ENCODE measurements at places on chromosomes 2 and 18. TPM values are rescaled to one million over a fixed set of nuclear protein-coding genes. Genes with fewer than 3 reads are reported as not detected.

DNA sequence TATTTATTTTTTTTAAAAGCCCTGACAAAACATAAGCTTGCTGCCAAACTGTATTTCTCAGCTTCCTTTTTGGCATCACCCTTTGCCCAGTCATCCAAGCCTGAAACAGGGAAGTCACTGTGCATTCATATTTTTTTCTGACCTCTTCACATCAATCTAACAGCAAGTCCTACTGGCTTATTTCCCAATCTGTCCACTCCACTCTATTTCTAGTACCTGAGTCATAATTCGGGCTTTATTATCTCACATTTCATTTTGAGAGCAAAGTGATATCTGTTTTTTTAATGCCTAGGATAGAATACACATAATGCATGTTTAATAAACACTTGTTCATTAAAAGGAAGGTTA is 5.1 kb downstream of the HNMT start:
- H3K36me3 ChIP-seq: no peaks in the 10 kb centered on the region
- no peak overlapping the region for H3K4me3 ChIP-seq
- no peaks in the 10 kb centered on the region for H3K27me3 ChIP-seq
- peak overlapping the region; percentile 58 for H3K27ac ChIP-seq

- no peaks in the 10 kb centered on the region for H3K36me3 ChIP-seq
- peak; percentile 72 for DNase-seq
- H3K4me1 ChIP-seq: peaks cover 4% of the 10 kb centered on the region
- no peaks in the 10 kb centered on the region for H3K27me3 ChIP-seq
- peak overlapping the region; percentile 90 for H3K27ac ChIP-seq
Measured at GRCh38 chr2:213152065-213152794, 818 bp upstream of the IKZF2 start.

DNA sequence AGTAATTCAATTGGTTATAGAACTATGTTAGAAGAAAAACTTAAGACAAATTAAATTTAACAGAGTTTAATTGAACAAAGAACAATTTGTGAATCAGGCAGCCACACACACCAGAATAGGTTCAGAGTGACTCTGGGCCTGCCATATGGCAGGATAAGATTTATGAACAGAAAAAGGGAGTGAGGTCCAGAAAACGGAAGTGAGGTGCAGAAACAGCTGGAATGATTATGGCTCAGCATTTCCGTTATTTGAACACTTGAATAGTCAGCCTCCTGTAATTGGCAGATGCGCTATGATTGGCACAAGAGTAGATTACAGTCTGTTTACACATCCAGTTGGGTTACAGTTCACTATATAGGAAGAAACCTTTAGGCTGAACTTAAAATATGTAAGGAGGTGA is 99.0 kb downstream of the MBD2 start:
- H3K27me3 ChIP-seq: no peaks in the 10 kb centered on the region
- no peaks in the 10 kb centered on the region for H3K36me3 ChIP-seq
- H3K4me3 ChIP-seq: no peak overlapping the region

GRCh38 chr2:232327105-232328031 is 51.2 kb upstream of the ALPP start:
- peak; percentile 85 for DNase-seq
- no peaks in the 10 kb centered on the region for H3K36me3 ChIP-seq
- no peak overlapping the region for H3K27ac ChIP-seq
- H3K27me3 ChIP-seq: no peaks in the 10 kb centered on the region
- peaks cover 6% of the 10 kb centered on the region for H3K4me1 ChIP-seq
- H3K4me3 ChIP-seq: no peak overlapping the region

The C1GALT1C1L gene
- polyA plus RNA-seq: 2.6 TPM

GRCh38 chr2:1156531-1156930 is 205.9 kb downstream of the SNTG2 start:
- no peak overlapping the region for H3K4me3 ChIP-seq
- no peaks in the 10 kb centered on the region for H3K4me1 ChIP-seq
- no peak for DNase-seq
- H3K27ac ChIP-seq: no peak overlapping the region
- H3K36me3 ChIP-seq: no peaks in the 10 kb centered on the region
- no peaks in the 10 kb centered on the region for H3K27me3 ChIP-seq

- no peak for DNase-seq
- no peak overlapping the region for H3K4me3 ChIP-seq
- no peaks in the 10 kb centered on the region for H3K36me3 ChIP-seq
Measured at GRCh38 chr2:149701241-149701640, 113.7 kb upstream of the MMADHC start.

The TCF23 gene
- not detected for polyA plus RNA-seq

All from SK-N-SH (cell line).